ENCODE measurements at places on chromosomes 2 and 18.

GRCh38 chr2:69926849-69927515 lies 12.1 kb downstream of the MXD1 start:
- DNase-seq = no peak

- DNase-seq = no peak
These were observed 132.2 kb upstream of the IL1R2 start for GRCh38 chr2:101859604-101860003.

- DNase-seq = no peak
These were observed 51.5 kb downstream of the NCK2 start for GRCh38 chr2:105796131-105796638.

DNA sequence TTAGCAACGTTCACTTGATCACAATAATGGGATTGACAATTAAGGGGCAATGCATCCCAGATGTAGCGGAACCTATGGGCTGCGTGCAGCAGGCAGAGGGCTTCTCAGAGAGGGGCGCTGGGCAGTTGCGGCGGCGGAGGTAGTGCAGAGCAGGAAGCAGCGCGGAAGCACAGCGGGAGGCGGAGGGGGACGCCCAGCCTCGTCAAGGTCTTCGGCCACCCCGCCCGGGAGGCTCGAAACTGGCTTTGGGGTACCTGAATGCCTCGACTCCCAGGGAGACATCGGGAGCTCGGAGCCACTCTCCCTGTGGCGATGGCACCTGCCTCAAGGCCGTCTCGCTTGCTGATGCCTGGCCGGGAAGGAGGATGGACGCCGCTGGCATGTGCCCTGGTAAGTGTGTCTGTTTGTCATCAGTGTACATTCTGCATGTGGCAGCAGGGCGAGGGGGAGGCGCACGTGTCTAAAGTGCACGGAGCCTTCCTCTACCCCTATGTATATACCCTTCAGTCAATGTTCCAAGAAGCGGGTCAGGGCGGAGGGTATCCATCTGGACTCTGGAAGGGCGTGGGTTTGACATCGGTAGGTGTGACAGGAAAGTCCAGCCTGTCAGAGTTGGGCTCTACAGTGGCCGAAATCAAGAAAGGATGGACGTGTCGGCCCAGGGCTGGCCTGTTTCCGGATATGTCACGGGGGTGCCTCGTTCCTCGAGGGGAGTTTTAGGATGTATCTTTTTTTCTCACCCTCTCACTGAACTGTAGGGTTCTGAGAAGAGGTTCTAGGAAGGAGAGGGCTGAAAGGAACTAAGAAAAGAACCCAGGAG lies 7.5 kb upstream of the SP9 start:
- no peak for DNase-seq

DNA sequence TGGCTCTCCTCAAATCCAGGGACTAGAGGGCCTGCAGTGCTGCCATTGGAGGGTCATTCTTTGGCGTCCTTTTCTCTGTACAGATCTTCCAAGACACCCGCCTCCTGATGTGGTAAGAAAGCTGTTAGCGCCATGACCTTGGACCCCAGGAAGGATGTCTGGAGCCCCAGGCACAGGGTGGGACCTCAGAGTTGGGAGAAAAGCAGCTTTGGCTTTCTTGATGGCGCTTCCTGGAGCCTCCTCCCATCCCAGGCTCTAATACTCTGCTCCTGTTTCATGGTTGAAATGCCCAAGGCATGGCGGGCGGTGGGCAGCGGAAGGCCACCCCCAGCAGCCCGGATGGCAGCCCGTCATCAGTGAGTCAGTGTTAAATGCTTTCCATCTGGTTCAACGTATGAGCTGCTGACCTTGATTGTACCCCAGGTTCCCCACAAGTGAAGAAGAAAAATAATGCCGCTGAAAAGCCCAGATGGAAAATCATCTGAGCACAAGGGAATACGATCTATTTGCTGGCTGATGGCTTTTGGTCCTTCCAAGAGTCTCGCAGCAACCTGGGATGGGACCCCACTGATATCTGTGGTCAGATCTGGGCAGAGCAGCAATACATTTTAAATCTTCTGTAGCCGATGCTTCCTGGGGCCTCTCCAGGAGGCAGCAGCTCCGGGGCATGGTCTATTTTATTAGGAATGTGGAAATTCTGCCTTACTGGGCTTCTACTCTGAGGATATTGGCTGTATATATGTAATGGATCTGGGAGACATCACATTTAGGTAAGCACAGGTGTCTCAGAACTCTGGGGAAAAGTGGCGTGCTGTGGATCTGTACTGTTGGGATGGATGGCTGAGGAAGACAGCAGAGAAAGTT lies 15.1 kb downstream of the ACKR3 start:
- no peak for DNase-seq

DNA sequence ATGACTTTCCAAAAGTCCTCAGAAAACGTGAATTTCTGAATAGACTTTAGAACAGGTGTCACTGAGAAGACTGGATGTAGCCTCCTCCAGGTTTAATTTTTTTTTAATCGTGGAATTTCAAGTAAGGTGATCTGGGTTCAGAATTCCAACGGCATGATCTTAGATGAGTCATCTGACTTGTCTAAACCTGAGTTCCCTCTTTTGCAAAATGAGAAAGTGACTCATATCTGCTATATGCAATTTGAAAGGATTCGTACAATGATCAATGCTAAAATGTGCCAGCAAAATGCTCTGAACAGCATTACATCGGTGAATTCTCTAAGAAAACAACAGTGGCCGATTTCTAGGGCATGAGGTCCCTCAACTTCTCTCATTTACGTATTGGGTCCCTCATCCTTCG lies 69.1 kb upstream of the ZNF516 start:
- no peak for DNase-seq

DNA sequence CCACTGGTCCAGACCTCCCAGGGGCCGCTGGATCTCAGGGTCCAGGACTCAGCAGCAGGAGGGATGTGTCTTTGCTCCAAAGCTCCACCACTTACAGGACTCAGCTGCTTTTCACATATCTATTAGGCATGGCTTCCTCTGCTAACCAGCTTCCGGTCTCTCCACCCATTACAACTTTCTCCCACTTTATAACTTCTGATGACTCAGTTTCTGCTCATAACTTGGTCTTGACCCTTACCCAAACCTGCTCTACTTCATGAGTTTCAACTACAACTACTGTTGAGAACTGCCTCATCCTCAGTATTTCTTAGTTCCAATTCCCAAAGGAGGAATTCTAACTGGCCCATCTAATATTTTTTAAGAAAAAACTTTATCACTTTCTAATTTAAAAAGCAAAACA lies 17.2 kb downstream of the SULT1C2 start:
- no peak for DNase-seq

DNA sequence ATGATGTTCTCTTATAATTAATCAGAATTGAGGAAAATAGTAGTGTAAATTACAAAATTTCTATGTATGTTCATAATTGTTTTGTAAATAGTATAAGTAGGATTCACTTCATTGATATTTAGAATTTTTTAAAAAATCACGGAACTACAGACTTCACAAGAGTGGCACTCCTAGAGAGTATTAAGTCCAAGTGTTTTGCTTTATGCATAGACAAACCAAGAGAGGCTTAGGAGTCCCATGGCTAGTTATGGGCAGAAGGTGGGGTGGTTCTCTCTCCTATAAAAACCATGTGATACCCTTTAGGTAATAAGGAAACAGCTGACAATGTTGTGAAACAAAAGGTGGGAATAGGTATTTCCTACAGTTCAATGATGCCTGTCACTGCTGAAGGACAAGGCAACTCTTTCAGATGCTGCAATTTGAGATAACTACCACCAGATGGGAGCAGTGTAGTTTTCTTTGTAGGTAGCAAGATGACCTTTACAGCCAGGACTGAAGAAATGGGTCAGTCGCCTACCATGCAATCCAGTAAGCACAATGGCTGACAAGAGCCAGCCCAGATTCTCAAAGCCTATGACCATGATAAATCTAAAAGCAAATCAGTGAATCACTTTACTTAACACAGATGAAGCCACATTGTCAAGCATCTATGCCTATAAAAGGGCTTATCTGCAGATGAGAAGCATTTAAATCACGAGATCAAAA lies 83.9 kb downstream of the AAK1 start:
- peak; percentile 25 for DNase-seq

DNA sequence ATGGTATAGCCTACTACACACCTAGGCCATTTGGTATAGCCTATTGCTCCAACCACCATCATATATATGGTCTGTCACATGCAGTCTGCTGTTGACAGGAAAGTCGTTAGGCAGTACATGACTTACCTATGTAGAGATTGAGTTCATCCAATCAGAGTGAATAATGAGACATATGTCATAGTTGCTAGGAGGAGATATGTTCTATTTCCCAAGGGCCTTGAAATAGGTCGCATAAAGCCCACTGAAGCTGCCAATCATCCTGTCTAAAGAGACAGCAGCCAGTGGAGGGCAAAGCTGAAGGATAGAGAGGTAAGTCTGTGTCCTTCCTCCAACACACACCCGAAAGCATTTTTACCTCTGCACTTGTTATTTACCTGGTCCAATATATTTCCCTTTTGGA lies 263.4 kb downstream of the PTPRM start:
- no peak for DNase-seq

- DNase-seq = no peak
These were observed 75.1 kb downstream of the BOLA3 start for GRCh38 chr2:74072565-74072964.

DNA sequence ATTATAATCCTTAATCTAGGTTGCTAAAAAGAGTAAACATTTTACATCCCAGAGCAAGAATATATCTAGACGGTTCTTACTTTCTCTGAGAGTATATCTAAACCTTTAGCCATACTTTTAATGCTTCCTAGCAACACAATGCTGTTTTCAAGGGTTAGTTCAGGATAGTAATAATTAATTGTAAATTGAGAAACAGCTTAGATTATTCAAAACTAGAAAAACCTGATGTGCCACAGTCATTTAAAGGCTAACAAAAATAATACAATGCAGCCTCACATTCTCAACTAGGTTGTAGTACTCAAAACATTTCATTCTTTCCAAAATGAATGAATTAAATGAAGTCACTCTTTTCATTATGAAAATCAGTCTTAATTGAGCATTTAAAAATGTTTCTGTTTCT lies 103.2 kb upstream of the OTX1 start:
- no peak for DNase-seq

DNA sequence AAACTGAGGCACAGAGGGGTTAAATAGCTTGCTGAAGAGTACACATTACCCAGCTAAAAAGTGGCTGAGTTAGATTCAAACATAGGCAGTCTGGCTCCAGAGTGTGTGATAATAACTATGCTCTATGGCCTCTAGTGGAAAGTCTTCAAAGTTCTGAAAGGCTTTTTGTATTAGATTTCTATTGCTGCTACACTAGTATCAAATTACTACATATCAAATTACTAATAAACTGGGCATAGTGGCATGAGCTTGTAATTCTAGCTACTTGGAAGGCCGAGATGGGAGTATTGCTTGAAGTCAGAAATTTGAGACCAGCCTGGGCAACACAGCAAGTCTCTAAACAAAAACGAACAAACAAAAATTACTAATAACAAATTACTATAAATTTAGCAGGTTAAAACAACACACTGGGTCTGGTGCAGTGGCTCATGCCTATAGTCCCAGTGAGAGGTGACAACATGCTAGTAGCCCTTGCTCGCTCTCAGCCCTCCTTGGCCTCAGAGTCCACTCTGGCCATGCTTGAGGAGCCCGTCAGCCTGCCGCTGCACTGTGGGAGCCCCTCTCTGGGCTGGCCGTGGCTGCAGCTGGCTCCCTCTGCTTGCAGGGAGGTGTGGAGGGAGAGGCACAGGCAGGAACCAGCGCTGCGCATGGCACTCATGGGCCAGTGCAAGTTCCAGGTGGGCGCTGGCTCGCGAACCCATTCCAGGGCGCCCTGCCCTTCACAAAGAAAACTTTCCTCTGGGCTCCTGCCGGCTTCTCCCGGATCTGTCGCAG lies 38.2 kb upstream of the TWSG1 start:
- DNase-seq = no peak

- DNase-seq = no peak
These were observed 41.9 kb upstream of the TBC1D8 start for GRCh38 chr2:101193033-101193626.

GRCh38 chr2:219782737-219783348 lies 155.4 kb downstream of the SLC4A3 start:
- DNase-seq = no peak

DNA sequence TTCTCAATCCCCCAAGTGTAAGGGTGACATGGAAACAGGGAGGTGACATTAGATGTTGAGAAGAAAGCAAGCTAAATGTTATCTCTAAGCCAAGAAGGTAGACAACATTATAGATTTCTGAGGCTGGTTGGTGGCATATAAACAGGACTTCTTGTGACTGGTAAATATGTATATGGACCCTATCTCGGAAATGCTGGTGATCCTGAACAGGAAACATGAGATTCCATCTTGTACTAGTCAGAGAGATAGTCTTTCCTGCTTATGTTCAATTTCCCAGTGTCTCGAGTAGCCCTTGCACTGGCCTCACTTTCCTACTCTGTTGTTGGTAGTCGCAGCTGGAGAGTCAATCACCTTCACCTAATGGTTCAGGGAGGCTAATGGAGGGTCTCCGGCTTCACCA lies 26.8 kb downstream of the MOGAT1 start:
- DNase-seq = no peak

- DNase-seq = no peak
These were observed 18.2 kb downstream of the ERCC3 start for GRCh38 chr2:127275789-127276188.

DNA sequence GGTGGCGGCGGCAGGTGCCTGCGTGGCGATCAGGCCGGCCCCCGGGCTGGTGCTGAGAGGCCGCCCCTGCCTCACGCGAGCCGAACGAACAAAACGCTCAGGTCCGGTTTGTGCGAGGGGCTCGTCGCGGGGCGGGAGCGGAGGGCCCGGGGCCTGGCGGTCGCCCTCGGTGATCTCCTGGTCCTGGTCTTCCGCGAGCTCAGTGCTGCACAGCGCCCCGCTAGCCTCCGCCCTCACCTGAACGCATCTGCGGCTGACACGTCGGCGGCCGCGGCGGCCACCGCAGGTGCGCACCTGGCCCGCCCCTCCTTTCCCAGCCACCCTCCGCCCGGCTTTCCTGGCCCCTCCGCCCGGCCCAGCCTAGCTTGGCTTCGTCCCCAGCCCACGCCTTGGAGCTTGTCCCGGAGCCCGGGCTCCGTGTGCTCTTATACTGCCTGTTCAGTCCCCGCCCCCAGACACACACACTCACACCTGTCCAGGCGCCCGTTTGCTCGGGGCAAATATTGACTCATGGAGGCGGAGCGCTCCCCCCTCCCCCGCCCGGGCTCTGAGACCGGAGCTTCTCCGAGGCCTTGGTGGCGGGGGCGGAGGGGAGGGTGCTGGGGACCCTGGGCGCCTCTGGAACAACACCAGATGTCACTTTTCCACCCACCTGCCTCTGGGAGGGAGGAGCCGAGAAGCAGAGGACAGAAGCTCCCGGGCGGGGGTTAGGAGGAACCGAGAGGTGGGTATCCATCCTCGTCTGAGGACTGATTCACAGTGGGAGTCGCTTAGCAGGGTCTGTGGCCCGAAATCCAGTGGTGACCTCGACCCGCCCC lies 8.6 kb upstream of the CRYBA2 start:
- DNase-seq = no peak

DNA sequence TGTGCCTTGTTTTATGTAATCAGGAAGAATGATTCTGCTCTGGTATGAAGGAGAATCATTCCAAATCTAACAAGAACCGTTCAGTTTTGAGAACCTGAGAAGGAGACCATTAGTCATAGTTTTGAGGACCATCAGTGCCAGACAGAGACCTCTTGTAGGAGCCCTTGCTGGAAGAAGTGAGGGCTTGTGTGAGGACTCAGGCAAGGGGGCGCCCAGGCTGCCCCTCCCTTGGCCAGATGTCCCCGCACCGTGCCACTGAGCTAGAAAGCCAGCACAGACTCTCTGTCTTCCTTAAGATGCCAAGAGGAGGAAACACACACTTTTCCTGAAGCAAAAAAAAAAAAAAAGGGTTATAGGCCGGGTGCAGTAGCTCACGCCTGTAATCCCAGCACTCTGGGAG lies 55.7 kb upstream of the SLC39A10 start:
- no peak for DNase-seq

GRCh38 chr2:235472443-235472842 lies 21.4 kb upstream of the AGAP1 start:
- no peak for DNase-seq

- no peak for DNase-seq
These were observed 32.7 kb downstream of the ABI2 start for GRCh38 chr2:203360833-203361430.
